ENCODE measurements at places on chromosomes 2 and 18.
A peak's percentile ranks its signal among the peaks of the same experiment; 100 is the strongest.

- DNase-seq: no peak
Observed at GRCh38 chr2:32838949-32839348, 107.8 kb upstream of the LTBP1 start.

GRCh38 chr2:229273006-229273722 lies 2.1 kb upstream of the PID1 start:
- DNase-seq: no peak

- no peak for DNase-seq
Observed at GRCh38 chr2:127106457-127106990, 430 bp downstream of the BIN1 start.

DNA sequence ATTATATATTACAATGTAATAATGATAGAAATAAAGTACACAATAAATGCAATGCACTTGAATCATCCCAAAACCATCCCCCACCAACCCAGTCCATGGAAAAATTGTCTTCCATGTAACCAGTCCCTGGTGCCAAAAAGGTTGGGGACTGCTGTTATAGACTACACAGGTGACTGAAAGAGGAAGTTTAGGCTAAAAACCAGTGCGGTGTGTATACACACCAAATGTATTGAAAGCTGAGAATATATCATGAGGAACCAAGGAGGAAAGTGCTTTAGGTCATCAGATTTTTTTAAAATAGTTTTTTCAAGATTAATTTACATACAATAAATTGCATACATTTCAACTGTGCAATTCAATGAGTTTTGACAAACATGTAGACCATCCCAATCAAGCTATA lies 20.5 kb upstream of the C1D start:
- no peak for DNase-seq

DNA sequence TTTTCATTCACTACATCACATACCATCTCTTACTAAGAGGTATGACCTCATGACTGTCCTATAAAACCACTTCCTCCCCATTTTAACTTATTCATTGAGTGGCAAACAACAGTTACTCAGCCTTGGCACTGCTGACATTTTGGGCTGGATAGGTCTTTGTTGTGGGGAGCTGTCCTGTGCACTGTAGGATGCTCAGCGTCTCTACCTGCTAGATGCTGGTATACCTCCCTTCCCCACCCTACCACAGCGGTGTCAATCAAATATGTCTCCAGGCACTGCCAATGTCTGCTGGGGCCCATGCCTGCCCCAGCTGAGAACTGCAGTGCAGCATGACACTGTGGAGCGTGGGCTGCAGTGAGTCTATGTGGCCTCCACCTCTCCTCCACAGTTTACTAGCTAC lies 76.3 kb upstream of the MGAT4A start:
- DNase-seq: no peak

GRCh38 chr2:179765666-179766065 lies 95.7 kb downstream of the ZNF385B start:
- no peak for DNase-seq

- no peak for DNase-seq
Observed at GRCh38 chr18:32373995-32374394, 96.7 kb downstream of the GAREM1 start.

DNA sequence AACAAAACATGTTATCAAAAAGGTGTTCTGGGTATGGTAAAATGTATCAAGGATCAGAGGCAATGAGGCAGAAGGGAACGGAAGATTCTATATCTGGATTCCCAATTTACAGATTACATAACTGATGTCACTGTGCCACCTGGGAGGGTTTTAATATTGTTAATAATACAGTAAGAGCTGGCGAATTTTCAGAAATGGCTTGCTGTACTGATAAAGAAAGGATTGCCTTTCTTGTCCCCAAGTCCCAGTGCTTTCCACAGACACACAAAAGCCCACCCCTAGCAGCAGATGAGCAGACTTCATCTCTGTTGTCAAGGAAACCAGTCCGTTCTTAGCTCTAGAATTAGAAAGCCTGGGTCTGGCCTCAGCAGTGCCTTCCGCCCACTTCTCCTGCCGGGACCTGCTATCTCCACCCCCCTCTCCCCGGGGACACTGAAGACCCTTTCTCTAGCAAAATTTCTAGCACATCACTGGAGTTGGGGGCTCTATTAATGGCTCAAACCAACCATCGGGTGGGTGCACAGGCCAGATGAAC lies 34.3 kb downstream of the ADD2 start:
- DNase-seq: no peak

GRCh38 chr18:49640741-49641140 lies 78.9 kb downstream of the LIPG start:
- DNase-seq: no peak

DNA sequence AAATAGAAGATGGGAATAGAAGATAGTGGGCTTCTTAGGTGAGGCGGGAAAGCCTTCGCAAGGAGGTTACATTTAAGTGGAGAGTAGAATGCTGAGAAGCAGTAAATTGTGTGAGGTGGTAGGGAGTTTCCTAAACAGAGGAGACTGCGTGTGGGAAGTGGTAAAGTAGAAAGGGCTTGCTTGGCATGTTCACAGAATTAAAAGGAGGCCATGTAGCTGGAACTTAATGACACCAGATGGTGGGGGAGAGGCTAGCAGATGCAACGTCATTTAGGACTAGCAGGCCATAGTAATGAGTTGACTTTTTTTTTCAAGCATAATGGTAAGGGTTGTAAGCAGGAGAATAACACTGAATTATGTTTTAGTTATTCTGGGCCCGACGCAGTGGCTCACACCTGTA lies 13.0 kb upstream of the RTN4 start:
- DNase-seq: no peak

GRCh38 chr2:197327073-197327471 lies 16.5 kb upstream of the ANKRD44 start:
- no peak for DNase-seq

DNA sequence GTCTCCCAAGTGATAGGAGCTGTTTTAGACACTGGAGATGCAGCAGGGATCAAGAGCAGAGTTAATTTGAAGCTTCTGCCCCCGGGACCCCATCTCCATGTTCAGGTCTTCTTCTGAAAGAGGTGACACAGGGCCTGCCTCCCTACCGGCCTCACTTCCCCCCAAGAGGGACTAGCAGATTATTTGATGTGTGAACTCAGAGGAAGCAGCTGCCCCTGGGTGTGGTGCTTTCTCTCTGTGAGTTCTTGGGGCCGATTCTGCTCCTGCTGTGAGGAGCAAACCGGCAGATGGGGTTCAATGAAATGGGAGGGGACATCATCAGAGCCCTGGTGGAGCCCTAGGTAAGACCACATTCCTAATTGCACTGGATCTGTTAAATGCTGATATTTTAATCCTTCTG lies 193.4 kb downstream of the FBXO15 start:
- DNase-seq: no peak

DNA sequence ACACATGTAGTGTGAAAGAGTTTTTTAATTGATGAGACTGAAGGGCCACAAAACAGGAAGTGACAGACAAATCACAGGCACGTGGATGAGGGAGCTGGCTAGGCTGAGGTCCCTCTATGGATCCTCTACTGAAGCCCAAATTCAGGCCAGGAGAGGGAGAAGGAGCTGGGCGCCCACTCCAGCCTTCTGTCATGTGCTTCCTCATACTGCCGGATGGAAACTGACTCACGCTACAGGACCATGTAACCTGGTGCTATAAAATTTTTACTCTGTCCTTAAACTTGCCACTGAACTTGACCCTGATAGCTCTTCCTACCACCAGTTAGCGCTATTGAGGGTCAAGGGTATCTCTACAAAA lies 31.3 kb downstream of the PSTPIP2 start:
- DNase-seq: no peak

DNA sequence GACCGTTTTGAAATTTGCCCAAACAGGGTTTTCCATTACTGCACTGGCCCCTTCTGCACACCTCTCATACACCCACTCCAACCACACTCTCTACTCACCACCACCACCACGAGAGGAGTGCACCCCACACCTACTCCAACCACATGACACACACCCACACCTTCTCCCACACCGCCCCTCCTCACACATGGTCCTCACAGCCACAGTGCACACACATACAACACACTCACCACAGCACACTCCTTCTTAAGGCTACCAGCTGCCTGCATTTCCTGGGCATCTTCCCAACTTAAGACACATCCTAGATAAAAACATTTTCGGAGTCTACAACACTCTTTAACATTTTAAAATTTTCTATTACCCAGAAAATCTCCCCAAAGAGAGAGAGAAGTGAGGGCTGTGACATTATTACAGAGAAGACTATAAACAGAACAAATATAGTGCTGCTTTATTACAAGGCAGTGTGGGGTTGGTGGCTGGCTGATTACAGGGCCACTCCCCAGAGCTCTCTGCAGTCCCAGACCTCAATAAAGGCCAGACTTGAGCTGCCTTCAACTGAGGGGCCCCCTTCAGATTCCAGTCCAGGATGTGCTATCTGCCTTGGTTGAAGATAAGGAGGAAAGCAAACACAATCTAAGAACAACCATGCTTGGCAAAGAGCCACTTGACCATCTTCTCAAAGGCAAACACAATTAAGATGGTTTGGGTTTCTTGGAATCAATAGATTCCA lies 36.1 kb downstream of the NHEJ1 start:
- DNase-seq: no peak

- no peak for DNase-seq
Observed at GRCh38 chr2:173254659-173255058, 100.0 kb upstream of the CDCA7 start.

- DNase-seq: no peak
Observed at GRCh38 chr2:222912117-222912516, 51.3 kb downstream of the ACSL3 start.

- DNase-seq: peak; percentile 61
Observed at GRCh38 chr2:68726608-68727367, 7.8 kb upstream of the ARHGAP25 start.

DNA sequence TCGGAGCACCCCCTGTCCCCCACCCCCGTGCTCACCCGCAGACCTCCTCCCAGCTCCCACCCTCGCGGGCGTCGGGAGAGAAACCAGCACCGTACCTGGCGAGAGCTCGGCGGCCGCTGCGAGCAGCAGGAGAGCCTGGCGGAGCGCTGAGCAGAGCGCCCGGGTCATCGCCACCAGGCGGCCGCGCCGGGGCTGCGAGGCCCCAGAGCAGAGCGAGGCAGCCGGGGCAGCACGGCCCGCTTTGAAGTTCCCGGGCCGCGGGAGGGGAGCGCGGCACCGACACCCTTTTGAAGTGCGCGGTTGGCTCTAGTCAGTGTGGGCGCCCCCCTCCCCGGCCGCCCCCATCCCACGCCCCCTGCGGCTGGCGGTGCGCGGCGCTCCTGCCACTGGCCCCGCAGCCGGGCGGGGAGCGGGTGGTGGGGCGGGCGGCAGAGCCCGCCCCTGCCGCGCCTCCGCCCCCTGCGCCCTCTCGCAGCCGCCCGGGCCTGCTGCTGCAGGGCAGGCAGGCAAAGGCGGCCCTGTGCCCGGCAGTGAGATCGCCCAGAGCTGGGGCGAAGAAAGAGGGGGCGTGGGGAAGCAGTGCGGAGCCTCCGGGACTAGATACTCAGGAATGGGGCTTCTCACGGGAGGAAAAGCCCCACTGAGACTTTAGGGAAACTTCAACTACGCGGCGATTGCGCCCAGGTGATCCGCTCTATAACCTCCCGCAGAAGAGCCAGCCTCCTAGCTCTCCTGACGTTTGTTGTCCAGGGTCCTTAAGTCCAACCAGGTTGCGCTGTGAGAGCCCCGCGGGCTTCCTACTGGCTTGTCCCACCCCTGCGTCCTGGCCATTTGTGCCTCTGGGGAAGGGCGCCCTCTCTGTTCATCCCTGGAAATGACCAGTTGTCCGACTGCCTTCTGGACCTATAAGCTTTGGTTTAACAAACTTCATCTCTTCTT lies at the start of gene ACVR1C:
TSS of gene ACVR1C (minus strand) at position 388 of the 939 bp plus-strand sequence. CDS start at position 168, 220 bp downstream.
- peak; percentile 75 for DNase-seq

DNA sequence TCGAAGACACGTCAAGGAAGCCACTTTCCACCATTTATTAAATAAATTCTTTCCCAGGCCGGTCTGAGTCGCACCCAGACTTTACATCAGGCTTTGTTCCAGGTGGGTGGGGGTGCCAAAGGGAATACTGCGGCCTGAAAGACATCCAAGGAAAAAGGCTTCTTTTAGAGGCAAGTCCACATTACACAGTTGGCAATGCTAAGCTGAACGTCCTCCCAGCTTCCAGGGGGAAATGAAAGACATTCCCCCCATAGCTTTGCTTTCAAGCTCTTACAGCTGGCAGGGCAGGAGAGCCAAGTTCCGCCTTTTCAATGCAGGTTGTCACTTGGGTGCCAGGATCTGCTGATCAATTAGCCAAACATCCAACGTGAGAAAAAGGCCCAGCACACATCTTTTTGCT lies 36.5 kb upstream of the PTPN4 start:
- no peak for DNase-seq

GRCh38 chr2:199946196-199946595 lies 9.1 kb downstream of the TYW5 start:
- DNase-seq: no peak

GRCh38 chr2:235908826-235909225 lies 259.4 kb downstream of the GBX2 start:
- no peak for DNase-seq

- DNase-seq: no peak
Observed at GRCh38 chr2:165164201-165164600, 39.6 kb downstream of the SCN3A start.

DNA sequence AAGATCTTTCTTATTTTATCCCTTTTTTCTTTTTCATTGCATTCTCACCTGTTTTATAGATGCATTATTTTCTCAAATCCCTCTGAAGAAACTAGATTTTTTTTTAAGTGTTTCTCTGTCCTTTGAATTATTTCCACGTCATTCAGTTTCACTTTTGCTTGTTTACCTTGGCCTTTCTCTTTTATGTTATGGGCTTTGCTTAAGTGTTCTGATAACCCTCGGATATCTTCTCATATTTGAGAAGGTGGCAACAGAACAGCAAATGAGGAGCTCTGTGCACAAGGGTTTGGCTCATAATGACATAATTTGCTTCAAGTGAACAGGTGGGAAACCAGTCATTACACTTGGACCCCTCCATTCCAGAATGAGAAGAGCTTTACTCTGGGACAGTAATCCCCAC lies 111.9 kb downstream of the C1D start:
- DNase-seq: no peak

DNA sequence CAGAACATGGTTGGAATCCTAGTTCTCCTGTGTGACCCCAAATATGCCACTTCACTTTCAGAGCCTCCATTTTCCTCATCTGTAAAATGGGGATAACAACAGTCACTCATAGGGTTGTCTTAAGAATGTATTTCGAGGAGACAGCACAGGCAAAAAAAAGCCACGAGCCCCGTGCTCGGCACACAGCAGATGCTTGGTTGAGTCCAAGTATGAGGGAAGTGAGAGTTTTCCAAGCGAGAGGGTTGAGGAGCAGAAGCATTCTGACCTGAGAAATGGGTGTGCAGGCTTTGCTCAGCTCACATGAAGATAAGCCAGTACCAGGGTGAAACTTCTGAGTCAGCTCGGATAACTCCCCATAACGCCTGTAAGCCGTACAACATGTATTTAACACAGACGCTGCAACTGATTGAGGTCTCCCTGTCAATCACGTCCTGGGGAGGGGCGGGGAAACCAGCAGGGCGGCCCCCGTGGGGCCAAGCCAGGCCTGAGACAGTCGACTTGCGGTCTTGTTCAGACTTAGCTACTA lies 23.0 kb upstream of the ODC1 start:
- no peak for DNase-seq

GRCh38 chr2:237268004-237268708 lies 145.8 kb downstream of the COL6A3 start:
- no peak for DNase-seq
